ENCODE measurements at places on chromosomes 3 and 15.
A peak's percentile ranks its signal among the peaks of the same experiment; 100 is the strongest.

GRCh38 chr15:70437882-70438451, 325.4 kb downstream of the UACA start:
- DNase-seq = peak; percentile 81

GRCh38 chr3:33807191-33807590, 8.8 kb downstream of the PDCD6IP start:
- DNase-seq = no peak

GRCh38 chr3:46558184-46559043, 7.7 kb downstream of the LRRC2 start:
- peak; percentile 92 for DNase-seq

- no peak for DNase-seq
These were observed 822.3 kb upstream of the CFAP20DC start for GRCh38 chr3:59872128-59872527.

DNA sequence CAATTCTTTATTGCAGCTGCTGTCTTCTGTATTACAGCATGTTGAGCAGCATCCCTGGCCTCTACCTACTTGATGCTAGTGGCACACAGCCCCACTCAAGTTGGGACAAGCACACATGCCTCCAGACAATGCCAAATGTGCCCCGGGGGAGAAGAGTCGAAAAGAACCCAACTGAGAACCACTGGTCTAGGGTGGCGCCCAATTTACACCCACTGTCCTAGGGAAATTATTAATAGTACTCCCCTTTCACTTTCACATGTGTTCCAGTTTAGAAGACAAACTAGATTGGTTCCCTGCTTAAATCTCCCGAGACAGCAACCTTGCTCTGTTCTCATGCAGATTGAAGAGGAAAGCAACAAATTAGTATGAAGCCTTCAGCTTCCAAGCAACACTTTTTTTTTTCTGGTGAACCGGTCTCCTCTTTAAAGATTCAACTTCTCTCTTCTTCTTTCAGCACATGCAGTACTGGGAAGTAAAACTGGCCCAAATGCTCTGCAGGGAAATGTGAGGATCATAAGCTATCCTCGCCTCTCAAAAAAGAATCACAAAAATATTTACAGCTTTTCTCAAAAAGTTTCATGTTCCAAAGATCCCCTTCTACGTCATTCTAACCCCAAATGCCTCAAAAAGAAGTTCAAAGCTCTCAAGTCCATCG, 823.9 kb upstream of the CFAP20DC start:
- no peak for DNase-seq

DNA sequence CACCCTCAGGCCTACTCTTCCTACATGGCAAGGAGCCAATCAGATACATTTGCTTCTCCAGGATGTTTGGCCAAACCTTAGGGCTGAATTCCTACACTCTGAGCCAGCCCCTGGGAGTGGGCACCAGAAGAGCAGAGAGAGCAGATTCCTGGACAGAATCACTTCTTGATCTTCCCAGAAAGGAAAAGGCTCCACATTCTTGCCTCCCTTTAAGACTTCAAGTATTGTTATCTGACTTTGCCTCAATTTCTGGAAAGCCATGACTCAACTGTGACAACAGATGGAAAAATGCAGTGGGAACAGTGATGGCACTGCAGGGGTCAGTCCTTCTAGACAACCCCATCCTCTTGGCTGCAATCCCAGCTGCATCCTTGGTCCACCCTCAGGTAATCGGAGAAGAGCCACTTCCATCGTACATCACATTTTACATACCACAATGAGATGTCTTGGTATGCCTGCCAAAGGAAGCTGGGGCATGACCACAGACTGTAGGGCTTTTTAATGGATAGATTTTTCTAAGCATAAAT, 21.0 kb downstream of the SLCO2A1 start:
- DNase-seq = peak; percentile 86
